ENCODE measurements at places on chromosomes 7 and 10.

DNA sequence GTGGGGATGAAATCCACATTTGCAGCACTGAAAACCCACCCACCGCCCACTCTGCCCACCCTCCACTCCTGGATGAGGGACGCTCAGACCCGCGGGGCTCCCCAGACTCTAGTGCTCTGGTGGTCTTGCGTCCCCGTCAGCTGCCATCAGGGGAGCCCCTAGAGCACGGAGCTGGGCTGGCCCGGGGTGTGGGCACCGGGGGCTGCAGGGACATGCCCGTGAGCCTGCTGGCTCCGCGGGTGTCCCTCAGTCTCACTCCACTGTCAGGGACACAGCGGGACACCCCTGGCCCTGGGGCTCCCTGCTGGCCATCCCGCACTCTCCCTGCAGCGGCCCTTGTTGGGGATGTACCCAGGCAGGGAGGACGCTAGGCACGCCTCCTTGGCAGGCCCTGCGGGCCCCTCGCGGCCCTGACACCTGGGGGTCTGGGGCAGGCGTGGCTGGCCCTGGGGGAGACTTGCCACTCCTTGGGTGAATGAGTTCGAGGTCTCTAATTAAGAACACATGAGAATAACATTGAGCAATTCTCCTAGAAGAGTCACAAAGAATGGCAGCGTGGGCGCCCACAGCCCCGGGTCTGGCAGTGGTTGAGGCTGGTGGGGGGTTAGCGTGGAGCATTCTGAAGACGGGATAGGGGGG is 64.2 kb downstream of the CFAP46 start:
- DNase-seq = no peak

- no peak for DNase-seq
Observed at GRCh38 chr7:157474685-157475084, 137.9 kb downstream of the DNAJB6 start.

DNA sequence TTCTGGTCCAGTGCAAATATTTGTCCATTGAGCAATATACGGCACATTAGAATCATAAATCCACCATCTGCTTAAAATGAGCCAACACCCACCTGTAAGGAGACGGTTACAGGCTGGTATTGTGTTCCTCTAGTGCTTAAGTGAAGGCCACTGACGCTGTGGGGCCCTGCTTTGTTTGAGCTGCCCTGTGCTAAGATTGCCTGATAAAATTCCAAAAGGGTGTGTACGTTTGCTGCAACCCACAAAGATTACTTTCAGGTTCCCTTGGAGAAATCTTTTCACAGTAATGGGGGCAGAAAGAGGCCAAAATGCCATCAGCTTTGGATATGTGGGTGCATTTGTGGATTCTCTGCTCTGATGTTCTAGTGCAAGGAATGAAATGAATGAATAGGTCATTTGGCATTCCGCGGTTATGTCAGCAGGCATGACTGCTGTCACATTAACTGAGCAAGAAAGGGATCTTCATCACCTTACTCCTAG is 34.4 kb downstream of the AGR3 start:
- no peak for DNase-seq

DNA sequence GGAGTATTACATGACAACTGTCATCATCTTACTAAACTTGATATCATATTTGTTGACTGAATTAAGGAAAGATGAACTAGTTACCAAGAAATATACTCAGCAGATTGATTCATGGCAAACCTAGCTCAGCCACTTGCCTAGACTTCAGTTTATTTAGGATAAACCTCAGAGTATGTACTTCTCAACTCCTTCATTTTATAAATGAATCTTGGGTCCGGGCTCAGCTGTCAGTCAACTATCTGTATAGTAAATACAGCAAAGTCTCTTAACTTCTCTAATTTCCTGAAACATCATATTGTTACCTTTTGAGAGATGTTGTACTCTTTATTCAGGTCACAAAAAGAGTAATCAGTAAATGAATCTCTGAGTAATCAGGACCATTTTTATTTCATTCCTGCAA is 211.0 kb upstream of the KLF14 start:
- DNase-seq = no peak

GRCh38 chr7:37510043-37510634 is 61.5 kb upstream of the ELMO1 start:
- DNase-seq = no peak

DNA sequence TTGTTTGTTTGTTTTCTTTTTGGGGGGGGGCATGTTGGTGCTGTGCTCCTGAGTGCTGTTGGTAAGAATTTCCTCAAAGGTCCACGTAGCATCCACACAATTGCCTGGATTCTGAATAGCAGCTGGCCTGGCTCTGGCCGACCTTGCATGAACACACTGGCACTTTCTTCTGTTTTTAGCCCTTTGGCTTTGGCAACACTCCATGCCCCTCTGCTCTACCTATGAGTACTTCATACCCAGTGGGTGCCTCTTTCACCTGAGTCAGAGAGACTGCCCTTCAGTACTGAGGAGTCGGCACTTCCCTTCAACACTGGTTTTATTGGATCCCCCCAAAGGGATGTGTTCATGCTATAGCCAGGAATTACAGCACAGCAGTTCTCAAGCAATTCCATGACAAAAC is 7.2 kb upstream of the NPVF start:
- no peak for DNase-seq

DNA sequence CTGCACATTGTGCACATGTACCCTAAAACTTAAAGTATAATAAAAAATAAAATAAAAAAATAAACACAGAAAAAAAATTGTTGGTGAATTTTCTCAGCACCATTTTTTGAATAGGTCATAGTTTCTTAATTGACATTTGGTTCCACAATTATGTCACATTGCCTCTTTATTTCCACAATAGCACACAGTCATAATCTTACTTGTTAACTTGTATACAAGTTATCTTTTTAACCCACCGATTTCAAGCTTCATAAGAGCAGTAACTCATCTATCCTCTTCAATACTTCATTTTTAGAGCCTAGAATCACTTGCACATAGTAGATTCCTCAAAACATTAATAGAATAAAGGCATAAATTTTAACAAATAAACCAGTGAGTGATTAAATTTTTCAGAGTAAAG is 1425.1 kb upstream of the LRRTM3 start:
- no peak for DNase-seq

DNA sequence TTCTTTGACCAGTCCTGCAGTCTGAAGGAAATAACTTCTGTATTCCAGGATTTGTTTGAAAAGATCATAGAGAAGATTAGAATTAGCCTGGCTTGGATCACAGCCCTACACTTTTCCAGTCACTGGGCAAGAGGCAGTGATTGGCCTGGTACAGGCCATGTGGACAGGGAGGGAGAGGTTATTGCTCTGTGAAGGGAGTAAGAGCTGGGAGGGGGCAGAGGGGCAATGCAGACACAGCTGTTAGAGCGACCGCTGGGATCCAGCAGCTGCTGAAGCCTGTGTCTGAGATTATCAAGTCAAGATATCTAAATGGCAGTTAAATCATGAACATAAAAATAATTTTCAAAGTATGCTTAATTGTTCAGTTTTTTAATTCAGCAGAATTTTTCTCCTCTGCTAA is 257.3 kb downstream of the SDK1 start:
- DNase-seq = no peak

DNA sequence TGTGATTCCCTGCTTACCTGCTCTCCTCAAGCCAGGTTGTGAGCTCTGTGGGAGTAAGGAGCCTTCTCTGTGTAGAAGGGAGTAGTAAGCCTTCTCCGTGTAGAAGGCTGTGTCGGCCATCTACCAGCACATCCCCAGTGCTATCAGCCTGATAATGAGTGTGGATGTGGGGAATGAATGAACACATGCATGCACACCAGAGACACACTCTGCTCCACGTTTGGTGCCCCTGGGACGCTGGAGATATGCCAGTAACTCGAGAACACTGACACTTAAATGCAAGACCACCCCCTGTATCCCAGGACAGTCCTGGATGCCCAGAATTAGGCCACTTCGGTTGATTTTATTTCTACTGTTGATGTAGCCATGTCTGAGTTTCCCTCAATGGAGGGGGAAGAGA is 21.1 kb upstream of the GPR26 start:
- DNase-seq = no peak

DNA sequence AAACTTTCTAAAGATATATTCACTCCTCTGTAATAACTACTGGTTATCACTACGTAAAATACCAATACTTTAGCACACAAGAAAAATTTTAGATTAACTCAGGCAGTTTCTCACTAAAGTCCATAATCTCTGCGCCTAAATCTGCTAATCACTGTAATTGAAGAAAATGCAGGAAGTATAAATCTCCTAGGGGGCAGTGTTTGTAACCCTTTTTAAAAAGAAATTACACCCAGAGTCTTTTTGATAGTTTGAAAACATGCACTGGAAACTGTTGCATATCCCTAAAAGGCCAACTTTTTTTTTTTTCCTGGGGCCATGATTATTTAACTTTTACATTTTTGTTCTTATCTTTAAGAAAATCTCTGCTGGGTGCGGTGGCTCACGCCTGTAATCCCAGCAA is 209.6 kb downstream of the KIAA1217 start:
- no peak for DNase-seq

DNA sequence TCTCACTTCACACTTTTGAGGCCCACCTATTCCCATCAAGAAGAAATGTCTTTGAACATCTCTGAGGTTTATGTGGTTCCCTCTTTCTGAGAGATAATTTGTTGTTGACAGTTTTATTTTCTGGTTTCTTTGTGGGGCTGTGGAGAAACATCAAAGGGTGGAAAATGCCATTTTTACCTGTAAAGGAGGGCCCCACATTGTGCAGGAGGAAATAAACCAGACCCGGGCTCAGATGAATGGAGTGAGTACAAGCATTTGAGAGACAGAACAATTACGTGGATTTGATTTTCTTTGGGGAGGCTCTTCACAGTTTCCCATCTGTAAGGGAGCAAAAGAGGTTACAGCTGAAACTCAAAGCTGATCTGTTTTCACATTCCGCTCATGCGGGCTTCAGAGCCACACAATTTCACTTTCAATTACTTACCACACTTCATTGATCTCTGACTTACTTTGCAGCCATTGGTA is 29.8 kb downstream of the ITPRIP start:
- no peak for DNase-seq

- DNase-seq = no peak
Observed at GRCh38 chr10:47028466-47028865, 117.2 kb downstream of the PTPN20 start.

DNA sequence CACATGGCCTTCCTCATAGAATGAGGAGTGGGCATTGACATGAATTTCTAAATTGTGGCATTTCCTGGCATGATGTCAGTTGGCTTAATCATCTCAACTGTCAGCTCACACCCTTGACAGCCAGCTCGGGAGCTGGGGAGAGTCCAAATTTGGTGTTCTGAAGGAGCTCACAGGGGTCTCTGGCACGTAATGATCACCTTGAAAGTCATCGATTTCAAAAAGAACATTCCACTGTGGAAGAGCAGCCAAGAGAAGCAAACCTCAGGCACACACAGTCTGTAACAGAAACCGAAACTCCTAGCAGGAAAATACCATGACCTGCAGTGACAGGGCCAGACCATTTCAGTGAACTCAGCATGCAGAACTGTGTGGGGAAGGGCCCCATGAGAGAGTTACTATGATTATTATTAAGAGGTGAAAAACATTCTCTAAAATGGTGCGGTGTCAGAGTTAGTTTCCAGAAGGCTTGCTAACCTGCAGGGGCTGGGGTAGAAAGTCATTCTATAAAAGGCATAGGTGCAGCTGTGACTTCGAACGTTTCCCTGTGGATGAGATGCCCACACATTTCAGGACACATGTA is 26.4 kb upstream of the KLF6 start:
- DNase-seq = peak; percentile 33

DNA sequence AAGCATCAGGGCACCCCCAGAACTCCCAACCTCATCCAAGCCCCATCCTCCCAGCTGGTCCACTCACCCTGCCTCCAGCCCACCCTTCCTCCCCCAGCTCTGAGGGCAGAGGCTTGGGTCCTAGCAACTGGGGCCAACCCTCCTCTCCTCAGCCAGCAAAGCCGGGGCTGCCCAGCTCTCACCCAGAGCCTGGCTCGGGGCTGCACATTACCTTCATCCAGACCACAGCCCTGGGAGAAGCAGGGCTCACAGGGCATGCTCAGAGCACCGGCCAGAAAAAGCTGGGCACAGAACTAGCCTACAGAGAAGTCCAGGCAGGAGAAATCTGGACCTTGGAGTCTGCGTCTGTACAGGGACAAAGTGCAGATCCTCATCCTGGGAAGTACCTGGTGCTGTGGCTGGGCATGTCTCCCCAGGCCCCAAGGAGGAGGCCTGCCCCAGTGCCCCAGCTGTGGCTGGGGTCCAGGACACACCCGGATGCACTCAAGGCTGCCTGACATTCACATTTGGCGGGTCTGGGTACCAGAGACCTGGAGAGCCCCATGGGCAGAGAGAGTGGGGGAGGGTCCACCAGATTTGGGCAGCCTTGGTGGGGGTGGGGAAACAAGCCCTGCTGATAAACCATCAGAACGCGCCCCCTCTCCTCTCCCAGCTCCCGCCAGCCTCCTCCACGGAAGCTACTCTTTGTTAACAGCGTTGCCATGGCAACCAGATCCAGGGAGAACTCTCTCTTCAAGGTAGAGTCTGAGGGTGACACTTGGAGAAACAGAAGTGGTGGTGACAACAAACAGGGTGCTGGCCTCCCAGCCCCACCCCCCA is 5.1 kb downstream of the RASGEF1A start:
- DNase-seq = no peak

GRCh38 chr7:7352845-7353244 is 170.5 kb downstream of the C1GALT1 start:
- no peak for DNase-seq

Data from activated T-helper 9 cell treated with anti-CD3 and anti-CD28 coated beads, Interleukin-2, amount 50 U/mL, for 16 hours (primary cell).